ENCODE measurements at places on chromosomes 11 and 22.

GRCh38 chr11:11279956-11280689, 72.9 kb downstream of the CSNK2A3 start:
- no peak for DNase-seq

DNA sequence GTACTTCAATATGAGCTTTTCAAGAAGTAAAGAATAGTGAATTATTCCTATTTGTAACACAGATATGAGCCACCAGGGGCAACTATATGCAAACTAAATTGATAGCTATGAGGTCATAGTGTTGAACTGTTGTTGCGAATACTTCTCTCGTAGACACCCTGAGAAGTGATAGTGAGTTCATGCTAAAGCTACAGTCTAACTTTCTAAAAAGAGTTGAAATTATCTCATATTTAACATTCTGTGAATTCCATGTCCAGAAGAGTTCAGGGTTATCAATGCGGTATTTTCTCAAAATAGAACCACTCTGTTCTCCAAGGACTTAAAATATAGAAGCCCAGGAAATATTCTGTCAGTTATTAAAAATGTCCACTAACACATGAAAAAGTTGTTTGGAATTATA, 185.4 kb downstream of the AASDHPPT start:
- no peak for DNase-seq

DNA sequence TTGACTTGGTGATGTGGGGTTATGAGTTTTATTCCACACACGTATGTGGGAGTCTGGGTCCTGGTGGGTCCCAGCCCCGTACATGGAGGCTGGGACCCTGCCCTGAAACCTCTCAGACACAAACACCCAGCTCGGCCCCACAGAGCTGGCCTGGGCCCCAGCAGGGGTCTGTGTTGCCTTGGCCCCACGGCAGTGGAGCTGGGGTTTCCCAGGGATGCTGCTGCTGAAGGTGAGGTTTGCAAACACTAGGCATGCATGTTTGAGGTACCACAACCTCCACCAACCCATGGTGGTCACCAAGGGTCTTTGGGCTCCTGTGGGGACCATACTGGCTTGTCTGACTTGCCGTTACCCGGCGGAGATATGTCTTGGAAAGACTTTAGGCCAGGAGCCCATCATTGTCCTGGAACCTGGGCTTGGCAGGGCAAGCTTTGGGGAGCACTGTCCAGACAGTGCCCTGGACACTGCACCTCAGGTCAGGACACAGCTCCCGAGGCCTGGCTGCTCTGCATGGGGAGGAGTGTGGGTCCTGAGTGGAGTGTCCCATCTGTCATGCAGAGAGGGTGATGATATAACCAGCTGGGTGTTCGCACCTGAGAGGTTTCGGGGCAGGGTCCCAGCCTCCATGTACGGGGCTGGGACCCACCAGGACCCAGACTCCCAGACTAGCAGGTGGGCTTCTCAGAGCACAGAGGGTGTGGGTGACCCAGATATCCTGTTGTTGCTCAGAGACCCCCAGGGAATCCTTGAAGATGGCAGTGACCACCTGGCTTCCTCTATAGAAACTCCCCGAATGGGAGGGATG, 63.3 kb downstream of the KCNQ1 start:
- no peak for DNase-seq

DNA sequence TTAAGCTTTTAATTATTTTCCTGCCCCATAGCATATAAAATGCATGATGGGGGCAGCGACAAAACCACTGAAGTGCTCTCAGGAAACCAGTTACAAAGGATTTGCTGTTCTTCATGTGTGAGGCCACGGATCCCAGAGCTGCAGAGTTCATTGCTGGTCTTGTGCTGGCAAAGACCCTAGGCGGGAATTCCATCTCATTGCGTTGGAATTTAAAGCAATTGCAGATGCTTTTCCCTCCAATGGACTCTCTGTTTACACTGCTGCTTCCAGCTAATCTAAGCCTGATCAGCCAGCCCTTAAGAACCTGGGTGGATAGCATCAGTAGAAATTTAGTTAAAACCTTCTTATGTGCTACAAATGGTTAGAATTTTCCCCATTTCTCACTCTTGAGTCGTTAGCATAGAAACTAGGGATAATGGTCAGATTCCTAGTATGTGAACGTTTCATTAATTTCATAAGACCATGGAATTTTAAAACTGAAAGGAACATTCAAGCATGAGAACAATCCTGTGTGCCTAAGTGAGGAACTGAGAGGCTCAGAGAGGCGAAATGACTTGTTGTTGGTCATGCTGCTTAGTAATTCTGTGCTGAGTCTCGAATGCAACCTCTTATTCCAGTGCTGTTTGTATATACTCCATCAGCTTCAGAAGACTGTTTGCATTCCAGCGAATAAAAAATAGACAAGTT, 36.1 kb upstream of the ADSL start:
- no peak for DNase-seq

DNA sequence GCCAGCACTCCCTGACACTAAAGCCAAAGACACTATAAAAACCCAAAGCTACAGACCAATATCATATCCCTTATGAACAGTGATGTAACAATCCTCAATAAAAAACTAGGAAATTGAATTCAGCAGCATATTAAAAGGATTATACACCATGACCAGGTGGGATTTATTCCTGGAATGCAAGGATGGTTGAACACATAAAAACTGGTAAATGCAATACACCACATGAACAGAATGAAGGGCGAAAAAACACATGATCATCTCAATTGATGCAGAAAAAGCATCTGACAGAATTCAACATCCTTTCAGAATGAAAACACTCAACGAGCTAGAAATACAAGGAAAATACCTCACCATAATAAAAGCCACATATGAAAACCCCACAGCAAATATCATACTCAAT, 31.3 kb downstream of the OSBP start:
- DNase-seq = no peak

GRCh38 chr11:91156041-91156440, 933.2 kb upstream of the CHORDC1 start:
- no peak for DNase-seq

DNA sequence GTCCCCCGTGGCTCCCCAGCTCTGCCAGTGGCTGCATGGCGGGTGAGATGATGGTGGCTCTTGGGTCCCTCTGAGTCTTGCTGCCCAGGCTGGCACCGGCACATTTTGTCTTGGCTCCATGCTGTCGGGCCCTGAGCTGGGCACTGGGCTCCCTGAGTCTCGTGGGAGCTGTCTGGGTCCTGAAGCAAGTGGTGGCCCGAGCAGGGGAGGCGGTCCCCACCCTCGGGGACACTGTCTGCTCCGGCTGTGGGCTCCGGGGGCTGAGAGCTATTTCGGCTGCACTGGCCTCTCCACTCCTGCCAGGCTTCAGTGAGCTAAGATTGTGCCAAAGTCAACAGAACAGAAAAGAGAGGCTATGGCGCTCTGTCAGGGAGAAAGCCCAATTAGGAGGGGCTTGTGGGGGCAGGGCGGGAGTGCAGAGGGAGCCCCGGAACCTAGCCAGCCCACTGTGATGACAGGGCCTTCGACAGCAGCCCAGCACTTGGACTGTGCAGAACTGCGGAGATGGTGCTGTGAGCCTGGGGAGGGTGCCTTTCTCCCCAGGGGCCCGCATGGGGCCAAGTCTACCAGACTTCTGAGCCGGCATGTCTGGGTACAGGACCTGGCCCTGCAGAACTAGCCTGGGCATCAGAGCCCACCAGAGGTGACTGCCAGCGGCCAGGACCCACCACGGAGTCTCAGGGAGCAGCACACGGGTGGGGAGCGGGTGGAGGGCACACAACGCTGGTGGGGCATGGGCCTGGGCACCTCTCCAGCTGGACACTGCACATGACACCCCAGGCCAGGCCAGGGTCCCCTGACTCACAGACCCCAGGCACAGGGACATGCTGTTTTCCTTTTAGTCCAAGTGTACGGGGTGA, 38.0 kb downstream of the RTN4R start:
- no peak for DNase-seq

GRCh38 chr11:45145083-45145378, 1.4 kb upstream of the PRDM11 start:
- no peak for DNase-seq

DNA sequence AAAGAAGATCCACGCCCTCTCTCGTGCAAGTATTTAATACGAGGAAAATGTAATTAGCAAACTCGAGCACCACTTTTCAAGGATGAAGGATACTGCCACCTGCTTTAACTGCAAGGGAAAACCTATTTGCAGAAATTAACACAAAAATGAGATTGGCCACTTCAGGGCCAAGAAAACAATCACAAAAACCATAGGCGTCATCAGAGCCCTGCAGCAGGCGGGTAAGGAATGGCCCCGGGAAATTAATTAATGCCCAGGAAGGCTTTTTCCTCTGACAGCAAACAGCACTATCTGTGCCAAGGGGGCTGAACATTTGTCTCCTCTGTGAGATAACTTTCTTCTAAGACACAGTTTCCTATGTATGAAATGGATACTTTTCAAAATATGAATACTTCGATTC, 255.7 kb downstream of the CTTN start:
- no peak for DNase-seq

GRCh38 chr11:65896034-65896999, 3.9 kb downstream of the FOSL1 start:
- DNase-seq = no peak

DNA sequence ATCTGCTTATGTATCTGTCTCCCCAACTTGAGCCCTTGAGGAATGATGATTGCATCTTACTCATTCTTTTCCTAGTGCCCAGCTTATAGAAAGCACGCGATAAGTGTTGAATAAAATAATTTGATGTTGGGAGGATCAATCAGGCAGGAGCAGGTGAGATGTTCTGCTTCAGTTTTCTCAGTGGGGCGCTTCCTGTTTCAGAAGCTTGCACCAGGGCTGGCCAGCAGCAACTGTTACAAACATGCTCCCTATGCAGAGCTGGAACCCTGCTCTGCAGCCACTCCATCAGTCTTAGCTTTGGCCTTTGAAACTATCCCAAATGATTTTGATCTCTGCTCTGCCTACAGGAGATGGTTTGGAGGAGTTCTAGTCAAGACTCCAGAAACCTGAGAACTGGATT, 3.9 kb downstream of the ENDOD1 start:
- DNase-seq = no peak

DNA sequence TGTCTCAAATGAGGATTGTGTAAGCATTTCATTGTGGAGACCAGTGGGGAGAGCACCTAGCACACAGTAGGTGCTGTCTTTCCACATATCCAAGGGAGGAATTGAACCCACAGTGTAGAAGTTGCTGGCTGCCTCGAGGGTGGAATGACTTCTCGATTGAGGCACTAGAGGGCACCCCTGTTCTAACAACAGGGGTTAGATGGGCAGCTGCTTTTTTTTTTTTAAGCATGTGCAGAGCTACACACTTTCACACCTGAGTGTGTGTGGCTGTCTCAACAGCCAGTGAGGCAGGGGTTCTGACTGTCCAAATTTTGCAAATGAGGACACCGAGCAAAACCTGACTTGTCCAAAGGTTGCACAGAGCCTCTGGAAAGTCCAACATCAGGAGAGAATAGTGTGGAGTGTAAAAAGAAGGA, 118.2 kb upstream of the CRYBB3 start:
- no peak for DNase-seq

DNA sequence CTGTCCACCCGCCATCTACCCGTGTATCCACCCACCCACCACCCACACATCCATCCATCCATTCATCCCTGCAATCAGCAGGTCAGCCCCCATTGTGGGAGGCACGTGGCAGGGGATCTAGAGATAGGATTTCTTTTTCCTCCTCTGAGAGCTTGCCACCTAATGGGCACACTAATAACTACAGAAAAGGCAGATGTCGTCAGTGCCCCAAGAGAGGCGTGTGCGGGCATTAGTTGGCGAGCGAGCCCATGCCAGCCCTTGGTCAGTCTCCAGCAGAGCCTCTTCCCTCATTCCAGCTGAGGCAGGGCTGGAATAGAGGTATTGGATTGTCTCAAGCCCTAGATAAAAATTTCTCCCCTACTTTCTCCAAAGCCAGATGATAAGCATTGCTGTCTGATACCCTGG, 9.7 kb downstream of the USP2 start:
- DNase-seq = no peak

- no peak for DNase-seq
Observed at GRCh38 chr11:24521601-24522000, 24.7 kb downstream of the LUZP2 start.

- no peak for DNase-seq
Observed at GRCh38 chr11:17379383-17380180, 8.9 kb downstream of the KCNJ11 start.

DNA sequence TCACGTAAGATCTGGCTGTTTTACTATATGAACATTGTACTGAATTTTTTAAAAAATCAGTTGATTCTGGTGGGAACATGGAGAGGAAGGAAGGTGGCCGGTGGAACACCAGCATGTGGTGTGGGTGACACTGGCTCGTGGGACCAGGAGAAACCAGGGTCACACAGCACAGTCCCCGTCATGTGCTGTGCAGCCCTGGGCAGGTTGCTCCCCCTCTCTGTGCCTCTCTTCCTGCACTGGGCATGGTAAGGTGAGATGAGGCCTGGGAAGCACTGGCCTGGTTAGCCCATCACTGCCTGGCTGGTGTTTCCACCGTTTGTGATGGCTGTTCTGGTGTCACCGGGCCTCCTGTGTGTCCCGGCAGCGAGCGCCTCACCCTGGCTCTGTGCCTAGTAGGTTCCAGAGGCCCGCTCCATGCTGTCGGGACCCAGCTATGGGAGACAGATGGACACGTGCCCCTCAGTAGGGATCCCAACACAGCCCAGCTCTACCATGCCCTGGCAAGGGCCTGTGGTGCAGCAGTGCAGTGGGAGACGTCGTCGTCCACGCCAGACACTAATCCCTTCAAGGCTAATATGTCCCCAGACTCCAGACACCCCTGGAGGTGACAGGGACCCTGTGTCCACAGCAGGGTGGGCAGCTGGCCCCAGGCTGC, 88.2 kb upstream of the LINC01488 start:
- no peak for DNase-seq

GRCh38 chr11:62025487-62026105, 58.2 kb upstream of the FTH1 start:
- peak; percentile 81 for DNase-seq

- DNase-seq = peak; percentile 17
Observed at GRCh38 chr22:39674536-39674935, 104.0 kb downstream of the CACNA1I start.

- no peak for DNase-seq
Observed at GRCh38 chr11:24457985-24458384, 38.9 kb upstream of the LUZP2 start.

DNA sequence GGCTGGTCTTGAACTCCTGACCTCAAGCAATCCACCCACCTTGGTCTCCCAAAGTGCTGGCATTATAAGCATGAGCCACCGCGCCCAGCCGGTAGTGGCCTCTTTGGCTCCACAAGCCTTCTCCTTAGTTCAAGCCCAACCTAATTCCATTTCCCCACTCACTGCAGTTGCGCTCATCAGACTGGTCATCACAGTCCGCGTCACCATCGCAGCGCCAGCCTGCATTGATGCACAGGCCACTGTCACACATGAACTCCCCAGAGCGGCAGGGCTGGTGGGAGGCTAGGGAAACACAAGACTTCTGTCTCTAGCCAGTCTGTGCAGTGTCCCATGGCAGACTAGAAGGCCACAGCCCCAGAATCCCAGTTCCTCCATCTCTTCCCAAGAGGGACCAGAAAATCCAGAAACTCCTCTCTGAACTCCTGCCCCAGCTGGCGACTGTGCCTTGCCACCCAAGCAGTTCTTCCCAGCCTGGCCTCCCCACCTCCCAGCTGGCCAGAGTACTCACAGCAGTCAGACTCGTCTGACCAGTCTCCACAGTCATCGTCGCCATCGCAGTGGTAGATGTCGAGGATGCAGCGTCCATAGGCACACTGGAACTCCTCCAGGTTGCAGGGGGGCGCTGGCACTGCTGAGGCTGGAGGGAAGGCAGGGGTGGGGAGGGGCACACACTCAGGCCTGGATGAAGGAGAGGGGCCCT, 19.8 kb downstream of the LRP4 start:
- DNase-seq = no peak

Measured in RCC 7860 (cell line).